ENCODE measurements at places on chromosomes 1 and 21. TPM values are rescaled to one million over a fixed set of nuclear protein-coding genes. Genes with fewer than 3 reads are reported as not detected.

FMO3 gene
- total RNA-seq: not detected

DNA sequence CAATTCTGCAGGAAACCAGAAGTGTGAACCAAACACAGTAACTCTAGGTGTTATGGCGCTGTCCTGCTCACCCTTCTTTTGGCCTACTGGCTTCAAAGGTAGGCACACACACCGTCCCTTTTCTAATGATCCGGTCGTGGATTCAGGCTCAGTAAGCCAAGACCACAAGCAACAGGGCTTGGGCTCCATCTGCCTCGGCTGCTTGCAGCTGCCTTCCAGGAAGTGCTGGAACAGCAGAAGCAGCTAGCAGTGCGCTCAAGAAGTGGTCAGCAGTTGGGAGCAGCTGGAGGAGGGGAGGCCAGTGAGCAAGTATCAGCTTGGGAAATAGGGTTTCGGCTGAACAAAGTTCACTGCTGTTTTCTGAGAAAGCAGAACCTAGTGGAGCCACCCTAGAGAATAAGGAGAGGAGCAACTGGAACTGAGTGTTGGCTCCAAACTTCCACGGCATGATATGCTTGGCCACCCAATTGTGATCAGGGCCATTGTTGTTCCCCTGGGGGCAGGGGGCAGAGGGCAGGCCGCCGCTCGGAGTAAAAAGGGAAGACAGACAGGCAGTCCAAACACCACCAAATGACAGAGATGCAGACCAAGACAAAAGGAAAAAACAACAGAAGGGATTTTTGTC, 173.4 kb downstream of the TOMM20 start:
- DNase-seq: no peak

LCE3E gene
- not detected for total RNA-seq

OR6N1 gene
- total RNA-seq: not detected

DNA sequence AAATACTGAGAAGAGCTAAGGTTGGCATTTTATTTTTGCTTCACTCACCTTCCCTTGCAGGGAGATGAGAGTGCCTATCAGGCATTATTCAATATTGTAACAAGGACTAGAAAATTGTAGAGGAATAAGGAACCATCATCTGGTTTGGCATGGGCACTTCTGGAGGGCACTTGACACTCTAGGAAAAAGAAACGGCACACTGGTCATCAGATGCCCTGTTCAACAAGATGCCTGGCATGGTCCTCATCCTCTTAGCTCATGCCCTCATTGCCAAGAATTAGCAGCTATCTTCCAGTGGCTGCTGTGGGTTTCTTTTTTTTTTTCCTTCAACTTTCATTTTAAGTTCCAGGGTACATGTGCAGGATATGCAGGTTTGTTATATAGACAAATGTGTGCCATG, 95.1 kb upstream of the ESRRG start:
- no peak for DNase-seq

- no peak for DNase-seq
Observed at GRCh38 chr1:69475021-69475420, 92.7 kb upstream of the LRRC7 start.
